Stimulated activated CD4-positive, alpha-beta T cell treated with anti-CD3 and anti-CD28 coated beads, TNF-alpha, amount 100 ng/mL, for 24 hours (primary cell): ENCODE measurements at places on chromosomes 12 and 14.

GRCh38 chr12:2265461-2266167 lies 212.8 kb downstream of the CACNA1C start:
- no peak for DNase-seq

GRCh38 chr12:96150442-96150841 lies 43.7 kb upstream of the ELK3 start:
- no peak for DNase-seq

DNA sequence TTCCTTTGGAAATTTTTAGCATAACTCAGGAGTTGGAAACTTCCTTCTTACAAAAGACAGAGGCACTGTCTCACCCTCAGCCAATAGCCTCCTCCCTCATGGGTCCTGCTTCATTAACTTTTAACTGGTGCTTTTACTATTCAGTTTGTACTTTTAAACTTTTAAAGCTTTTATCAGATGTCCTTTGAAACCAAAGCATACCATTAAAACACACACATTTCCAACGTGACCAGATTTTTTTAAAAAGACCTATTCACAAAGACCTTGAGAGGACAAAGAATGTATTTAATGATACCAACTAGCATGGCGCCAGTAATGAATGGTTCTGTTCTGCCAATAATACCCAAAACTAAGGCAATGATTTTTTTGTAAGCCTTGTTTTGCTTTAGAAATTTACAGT lies 173.6 kb upstream of the EEA1 start:
- no peak for DNase-seq

- DNase-seq = no peak
These were observed 152.4 kb downstream of the TMX1 start for GRCh38 chr14:51392416-51392815.

DNA sequence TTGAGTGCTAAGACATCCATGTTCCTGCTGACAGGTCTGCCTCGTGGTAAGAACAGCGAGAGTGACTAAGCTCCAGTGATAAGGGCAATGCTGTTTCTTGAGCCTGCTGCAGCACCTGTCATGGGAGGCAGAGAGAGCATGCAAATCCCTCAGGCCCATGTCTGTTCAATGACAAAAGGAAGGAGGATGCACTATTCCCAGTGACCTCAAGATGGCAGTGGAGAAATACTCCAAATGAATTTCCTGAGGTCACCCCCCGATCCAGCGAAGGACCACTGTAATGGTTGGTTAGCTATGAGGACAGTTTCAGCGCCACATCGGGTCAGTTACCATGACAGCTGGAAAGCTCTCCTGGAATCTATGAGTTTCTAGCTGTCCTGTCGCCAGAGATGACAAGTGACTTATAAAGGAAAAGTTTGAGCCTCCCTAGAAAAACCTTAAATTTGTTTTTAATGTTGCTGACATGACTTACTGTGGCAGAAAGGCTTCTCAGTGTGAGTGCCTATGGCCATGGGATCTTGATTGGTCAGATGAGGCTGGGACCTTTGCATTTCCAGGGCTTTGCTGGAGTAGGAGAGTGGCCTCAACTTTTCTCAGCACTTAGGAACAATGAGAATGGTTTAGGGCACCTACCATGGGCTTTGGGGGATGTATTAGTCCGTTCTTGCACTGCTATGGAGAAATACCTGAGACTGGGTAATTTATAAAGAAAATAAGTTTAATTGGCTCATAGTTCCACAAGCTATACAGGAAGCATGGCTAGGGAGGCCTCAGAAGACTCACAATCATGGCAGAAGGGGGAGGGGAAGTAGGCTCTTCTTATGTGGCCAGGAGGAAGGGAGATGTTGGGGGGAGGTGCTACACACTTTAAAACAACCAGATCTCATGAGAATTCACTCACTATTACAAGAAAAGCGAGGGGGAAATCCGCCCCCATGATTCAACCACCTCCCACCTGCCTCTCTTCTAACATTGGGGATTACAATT lies 88.0 kb upstream of the TMEM260 start:
- DNase-seq = no peak

DNA sequence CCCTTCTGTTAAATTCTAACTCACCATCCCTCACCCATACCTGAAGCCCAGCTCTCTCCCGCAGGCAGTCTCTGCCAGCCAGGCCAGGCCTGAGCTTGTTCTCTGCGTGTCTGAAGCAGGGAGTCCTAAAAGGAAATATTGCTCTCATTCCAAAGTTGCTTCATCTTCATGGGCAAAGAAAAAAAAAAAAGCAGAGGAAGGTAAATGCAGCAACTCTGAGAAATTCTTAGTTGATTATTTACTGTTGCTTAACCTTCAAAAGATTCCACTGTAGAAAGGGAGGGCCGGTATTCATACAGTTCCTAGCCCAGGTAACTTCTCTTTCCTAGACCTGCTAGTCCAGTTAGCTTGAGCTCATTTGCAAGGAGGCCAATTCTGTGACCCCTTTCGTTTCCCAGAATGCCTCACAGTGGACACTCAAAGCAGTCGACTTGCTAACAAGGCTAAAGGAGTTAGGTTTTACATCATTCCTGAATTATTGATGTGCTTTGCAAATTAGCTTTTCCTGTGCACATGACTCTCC lies 193.5 kb upstream of the EEA1 start:
- no peak for DNase-seq

DNA sequence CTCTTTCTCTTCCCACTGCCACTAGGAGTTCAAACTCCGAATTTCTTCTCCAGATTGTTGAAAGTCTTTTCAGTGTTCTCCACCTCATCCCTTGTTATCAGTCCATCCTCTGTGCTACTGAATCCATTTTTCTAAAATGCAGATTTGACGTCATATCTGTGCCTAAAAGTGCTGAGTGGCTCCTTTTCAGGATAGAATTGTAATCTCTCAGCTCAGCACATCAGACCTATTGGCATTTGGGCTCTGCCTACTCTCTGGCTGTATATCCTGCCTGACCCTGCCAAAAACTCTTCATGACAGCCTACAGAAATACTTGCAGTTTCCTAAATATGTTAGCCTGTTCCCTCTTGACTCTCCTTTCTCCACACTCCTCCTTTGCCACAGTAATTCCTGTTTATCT lies 1.1 kb upstream of the RABGGTA start:
- no peak for DNase-seq

- DNase-seq = no peak
These were observed 3.5 kb downstream of the SLC35E3 start for GRCh38 chr12:68749443-68749842.

DNA sequence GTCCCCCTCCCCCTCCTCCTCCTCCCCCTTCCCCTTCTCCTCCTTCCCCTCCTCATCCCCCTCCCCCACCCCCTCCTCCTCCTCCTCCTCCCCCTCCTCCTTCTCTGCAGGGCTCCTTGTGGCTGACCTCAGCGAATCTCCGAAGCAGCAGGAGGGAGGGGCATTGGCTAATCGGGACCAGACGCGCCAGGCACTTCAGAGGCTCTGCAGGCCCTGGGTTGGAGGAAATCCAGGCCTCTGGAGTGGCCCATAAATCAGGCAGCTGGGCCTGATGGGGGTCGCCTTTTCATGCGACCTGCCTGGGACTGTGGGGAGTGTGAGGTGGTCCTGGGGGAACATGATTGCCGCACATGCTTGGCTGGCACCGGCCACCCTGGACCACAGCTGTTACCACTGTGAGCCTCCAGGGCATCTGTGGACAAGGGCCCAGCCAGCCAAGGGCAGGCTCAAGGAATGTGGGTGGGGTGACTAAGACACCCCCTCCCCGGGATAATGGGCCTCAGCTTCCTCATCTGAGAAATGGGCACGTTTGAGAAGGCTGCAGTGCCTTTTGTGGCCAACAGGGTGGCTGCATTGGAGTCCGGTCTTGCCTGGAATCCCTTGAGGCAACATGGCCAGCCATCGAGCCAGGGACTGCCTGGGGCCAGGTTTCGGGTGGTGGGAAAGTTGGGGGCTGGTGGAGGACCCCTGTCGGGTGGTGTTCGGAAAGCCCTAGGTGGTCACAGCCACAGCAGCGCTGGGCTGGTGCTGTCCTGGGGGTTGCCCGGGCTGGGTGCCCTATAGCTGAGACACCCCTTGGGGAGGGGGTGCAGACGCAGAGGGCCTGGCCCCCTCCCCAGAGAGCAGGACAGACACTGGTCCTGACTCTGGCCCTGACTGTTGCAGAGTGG lies 12.0 kb downstream of the KIF26A start:
- no peak for DNase-seq

GRCh38 chr12:45336331-45336730 lies 120.4 kb downstream of the ANO6 start:
- no peak for DNase-seq

DNA sequence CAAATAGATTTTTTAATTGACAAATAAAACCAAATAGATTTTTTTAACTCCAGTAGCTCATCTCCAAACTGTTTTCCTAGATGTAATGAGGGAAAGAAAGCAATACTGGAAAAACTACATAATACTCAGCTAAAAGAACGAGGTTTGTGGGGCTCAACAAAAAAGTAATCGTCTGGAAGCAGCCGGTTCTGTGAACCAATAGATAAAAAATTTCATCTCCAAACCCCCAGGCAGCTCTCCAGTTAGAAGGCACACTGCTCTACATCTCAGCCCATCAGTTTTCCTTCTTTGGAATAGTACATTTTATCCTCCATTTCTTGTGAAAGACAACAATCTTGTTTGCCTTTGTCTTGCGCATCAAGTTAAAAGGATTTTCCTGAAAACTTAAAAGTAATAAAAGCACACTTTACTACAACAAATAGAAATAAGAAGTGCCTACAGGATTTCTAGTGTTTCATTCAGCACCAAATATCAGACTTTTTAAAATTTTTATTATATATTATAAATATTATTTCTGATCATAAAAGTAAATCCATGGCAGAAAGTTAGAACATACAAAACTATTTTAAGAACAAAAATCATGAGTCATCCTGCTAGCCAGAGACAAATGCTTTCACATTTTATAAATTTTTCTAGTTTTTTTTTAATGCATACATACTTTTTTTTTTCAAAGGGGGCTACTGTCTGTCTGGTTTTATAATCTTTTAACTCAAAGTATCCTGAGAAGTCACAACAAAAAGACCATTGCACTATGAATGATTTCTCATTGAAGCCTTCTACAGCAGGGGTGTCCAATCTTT lies 67.7 kb downstream of the EPS8 start:
- no peak for DNase-seq

GRCh38 chr12:98893675-98894411 lies 248.8 kb downstream of the APAF1 start:
- no peak for DNase-seq

DNA sequence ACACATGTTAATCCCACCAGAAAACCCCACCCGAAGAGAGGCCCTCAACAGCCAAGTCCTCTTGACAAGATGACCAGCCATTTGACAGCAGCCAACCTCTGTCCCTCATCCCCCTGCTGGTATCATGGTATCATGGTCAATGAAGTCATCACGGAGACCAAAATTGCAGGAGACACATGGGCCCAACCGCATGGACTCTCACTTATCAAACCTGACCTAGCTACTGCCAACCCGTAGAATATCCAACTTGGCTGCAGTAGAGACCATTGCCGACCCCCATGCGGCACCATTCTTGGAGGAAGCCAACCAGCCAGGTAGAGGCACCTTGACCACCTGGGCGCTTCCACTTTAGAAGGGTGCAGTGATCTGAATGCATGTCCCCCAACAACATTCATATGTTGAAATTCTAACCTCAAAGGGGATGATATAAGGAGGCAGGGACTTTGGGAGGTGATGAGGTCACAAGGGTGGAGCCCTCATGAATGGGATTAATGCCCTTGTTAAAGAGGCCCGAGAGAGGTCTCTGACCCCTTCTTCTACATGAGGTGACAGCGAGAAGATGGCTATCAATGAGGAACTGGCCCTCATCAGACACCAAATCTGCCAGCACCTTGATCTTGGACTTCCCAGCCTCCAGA lies 33.3 kb downstream of the DIO3 start:
- DNase-seq = no peak

DNA sequence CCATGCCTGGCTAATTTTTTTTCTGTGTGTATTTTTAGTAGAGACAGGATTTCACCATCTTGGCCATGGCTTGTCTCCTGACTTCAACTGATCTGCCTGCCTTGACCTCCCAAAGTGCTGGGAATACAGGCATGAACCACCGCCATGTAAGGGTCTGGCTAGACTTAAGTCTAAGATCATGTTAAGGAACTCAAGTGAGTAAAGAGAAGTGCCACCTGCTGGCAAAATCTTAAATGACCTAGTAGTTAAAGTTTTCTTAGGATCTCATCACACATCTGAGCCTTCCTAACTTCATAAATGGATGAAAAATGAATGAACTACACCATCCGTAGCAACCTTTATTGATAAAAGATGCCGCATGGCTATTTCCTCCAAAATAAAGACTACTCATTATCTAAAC lies 1.7 kb upstream of the C12orf56 start:
- no peak for DNase-seq

DNA sequence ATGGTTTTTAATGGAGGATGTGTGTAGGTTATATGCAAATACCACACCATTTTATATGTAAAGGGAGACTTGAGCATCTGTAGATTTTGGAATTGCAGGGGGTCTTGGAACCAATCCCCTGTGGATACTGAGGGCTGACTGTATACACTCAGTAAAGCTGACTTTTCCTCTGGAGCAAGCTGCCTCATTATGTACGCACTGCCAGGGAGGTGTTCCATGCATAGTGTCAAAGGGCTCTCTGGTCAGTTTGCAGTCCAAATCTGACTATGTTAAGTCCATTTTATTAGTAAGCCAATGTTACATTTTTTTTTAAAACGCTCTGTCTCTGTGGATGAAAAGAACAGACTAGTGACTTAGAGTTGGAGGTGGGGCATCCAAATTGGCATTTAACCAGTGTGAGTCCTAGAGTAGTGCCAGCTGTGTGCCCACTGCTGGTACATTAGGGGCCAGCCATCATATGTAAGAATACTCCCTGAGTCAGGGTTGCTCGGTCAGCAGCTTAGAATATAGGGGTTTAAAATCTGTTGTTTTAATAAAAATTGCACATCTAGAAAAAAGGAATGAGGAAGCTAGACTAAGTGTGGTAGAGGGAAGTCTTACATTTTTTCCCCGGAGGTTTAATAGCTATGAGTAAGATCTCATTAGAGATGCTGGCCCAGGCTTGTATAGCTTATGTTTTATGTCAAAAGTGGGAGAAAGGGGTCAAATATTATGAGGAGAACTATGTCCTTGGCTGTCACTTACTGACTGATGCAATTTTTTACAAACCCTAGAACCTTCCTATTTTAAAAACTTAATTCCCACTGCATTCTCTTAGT lies 87.0 kb downstream of the TESC start:
- DNase-seq = no peak

- no peak for DNase-seq
These were observed 2.3 kb downstream of the KDM2B start for GRCh38 chr12:121578230-121579189.
